Breast epithelium (tissue), 4 donors: ENCODE measurements at places on chromosomes 2 and 18. TPM values are rescaled to one million over a fixed set of nuclear protein-coding genes. Genes with fewer than 3 reads are reported as not detected.
A peak's percentile ranks its signal among the peaks of the same experiment; 100 is the strongest.

The TUBA3D gene
- total RNA-seq, result not detected

The LRRTM4 gene
- total RNA-seq, result not detected

The PPIG gene
- 50.1 TPM for total RNA-seq

DNA sequence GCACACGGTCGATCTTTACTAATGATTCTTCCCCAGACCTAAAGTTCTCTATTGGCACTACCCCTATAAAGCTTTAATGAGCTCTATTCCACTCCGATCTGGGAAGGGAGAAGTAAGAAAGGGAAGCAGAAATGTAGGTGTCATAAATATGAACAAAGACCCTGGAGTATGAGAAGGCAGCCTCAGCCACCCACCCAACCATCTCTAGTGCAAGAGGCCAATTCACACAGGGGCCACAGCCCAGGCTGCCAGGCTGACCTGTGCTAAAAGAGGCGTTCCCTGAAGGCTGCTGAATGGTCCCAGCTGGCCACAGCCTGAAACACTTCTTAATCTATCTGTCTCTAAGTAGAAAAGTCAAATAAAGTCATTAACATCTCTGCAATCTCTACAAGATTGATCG lies 60.1 kb upstream of the ACTR3 start:
- DNase-seq, result no peak

DNA sequence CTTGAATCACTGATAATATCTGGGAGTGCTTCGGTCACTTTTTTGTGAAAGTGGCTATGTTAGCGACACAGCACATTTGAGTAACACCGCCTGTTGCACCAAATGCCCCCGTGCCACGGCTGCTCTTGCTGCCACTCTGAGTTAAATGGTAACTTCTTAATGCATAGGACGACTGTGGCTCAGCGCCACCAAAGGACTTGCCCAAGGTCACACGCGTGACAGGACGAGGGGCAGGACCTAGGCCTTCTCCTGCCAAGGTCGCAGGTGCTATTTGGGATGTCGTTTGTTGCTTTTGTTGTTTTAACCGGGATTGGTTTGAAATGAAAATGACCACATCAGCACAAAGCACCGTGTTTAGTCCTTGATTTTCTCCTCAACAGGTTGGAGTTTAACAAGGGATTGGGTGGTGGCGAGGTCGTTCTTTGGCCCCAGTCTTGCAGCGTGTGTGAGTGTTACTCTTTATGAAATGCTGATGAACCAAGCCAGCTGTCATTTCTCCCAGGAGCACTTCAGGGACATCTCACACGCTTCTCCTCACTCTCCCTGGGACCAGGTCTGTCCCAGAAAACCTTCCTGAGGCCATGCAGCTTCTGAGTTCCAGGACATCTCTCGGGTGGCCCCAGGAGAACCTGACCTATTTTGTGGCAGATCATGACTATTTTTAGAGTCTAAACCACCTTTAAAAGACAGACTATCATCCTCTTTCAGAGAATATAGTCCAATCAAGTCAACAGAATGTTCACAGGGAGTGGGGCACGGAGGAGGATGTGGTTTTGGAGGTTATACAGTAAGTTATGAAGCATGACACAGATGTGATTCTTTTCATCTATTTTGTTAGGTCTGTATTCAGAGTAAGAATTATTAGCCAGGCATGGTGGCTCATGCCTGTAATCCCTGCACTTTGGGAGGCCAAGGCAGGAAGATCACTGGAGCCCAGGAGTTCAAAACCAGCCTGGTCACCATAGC lies 49.9 kb downstream of the MTCL1 start:
- DNase-seq, result no peak

The MRO gene
- 3.0 TPM for total RNA-seq

- DNase-seq, result no peak
These were observed 6.7 kb upstream of the RBM45 start for GRCh38 chr2:178105566-178105965.

DNA sequence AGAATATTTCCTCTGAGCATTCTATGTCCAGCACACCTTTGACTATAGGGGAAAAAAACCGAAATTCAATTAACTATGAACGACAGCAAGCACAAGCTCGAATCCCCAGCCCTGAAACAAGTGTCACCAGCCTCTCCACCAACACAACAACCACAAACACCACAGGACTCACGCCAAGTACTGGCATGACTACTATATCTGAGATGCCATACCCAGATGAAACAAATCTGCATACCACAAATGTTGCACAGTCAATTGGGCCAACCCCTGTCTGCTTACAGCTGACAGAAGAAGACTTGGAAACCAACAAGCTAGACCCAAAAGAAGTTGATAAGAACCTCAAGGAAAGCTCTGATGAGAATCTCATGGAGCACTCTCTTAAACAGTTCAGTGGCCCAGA lies 79.4 kb upstream of the FAM117B start:
- DNase-seq, result no peak

DNA sequence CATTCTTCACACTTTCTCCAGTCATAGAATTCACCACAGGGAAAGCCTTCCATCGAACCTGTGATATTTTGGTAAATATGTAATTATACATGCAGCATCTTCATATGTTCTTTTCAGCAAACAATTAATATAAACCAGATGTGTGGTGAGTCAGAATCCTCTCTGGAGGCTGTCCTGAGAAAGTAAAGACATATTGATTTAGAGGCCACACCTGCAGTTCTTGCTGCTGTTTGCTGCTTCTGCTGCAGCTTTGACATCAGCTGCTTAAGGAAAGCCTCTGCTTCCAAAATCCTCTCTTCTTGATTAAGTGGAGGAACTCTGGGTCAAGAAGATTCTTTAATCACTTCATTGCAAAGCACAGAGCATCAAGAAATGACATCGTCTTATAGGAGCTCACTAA lies 568.8 kb upstream of the ZEB2 start:
- DNase-seq, result no peak

- no peak for DNase-seq
These were observed 601.0 kb downstream of the SLC4A3 start for GRCh38 chr2:220228310-220229006.

DNA sequence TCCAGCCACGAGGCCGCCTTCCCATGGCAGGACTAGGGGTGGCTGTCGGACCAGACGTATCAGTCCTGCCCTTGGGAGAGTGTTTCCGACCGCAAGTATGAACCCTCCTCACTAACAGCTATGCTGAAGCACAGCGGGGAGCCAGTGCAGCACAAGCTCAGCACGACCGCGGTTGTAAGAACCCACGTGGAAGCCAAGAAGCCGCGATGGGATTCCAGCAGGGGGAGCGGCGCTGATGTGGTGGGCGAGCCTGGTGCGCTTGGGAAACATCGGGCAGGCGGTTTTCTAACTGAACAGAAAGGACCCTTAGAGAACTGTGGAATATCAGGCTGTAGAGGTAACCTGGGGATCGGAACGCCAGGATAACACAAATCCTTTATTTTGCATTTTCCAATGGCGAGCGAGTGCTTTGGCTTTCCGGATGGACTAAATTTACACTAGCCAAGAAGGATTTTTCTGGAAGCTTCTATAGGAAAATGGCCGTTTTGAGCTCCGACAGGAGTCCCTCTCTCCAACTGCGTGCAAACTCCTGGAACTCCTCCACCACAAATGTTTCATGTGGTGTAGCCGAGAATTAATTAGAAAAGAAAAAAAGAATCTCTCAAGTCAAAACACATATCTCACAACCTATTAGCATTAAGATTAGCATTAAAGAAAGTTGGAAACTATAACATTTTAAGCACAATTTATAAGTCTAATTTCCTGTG lies 132.0 kb upstream of the MYCN start:
- no peak for DNase-seq

The C2orf15 gene
- 1.6 TPM for total RNA-seq

DNA sequence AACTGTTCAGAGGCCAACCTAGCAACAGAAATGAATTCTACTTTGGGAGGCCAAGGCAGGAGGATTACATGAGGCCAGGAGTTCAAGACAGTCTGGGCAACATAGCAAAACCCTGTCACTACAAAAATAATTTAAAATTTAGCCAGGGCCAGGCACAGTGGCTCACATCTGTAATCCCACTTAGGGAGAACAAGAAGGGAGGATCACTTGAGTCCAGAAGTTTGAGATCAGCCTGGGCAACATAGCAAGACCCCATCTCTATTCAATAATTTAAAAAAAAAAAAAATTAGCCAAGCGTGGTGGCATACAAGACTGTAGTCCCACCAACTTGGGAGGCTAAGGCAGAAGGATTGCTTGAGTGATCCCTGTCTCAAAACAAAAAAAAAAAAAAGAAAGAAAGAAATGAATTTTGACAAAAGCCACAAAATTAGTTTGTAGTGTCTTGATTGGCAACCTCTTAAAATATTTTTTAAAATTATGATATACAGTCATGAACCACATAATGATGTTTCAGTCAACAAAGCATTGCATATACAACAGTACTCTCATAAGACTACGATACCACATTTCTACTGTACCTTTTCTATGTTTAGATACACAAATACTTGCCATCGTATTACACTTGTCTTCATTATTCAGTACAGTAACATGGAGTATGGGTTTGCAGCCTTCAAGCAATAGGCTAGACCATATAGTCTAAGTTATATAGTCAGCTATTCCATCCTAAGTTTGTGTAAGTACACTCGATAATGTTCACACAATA lies 130.7 kb downstream of the ZFP36L2 start:
- no peak for DNase-seq

DNA sequence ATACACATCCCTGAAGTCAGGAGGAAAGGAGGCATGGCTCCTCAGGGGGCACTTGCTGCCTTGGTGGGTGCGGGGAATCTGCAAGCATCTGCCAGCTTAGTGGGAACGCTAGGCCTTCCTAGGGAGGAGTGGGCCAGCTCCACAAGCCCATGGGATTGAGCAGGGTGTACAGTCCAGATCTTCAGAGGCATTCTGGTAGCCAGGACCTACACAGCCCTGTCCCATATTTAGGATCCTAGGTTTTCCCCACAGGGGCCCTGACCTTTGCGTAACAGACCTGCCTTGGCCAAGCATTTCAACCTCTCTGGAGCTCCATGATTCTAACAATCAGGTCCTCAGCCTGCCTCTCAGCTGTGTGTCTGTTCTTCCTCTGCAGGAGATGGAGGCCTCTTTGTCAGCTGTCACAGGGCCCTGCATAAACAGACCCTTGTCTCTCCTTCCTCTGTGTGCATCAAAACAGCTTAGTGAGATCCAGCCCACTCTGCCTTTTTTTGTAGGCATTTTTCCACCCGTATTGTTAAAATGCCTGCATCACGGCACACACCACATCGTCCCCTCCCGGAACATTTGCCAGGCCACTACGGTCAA lies 140.2 kb upstream of the NDUFV2 start:
- no peak for DNase-seq

The PRKAG3 gene
- total RNA-seq, result not detected

- no peak for DNase-seq
These were observed 59.2 kb downstream of the PIEZO2 start for GRCh38 chr18:11089931-11090715.

DNA sequence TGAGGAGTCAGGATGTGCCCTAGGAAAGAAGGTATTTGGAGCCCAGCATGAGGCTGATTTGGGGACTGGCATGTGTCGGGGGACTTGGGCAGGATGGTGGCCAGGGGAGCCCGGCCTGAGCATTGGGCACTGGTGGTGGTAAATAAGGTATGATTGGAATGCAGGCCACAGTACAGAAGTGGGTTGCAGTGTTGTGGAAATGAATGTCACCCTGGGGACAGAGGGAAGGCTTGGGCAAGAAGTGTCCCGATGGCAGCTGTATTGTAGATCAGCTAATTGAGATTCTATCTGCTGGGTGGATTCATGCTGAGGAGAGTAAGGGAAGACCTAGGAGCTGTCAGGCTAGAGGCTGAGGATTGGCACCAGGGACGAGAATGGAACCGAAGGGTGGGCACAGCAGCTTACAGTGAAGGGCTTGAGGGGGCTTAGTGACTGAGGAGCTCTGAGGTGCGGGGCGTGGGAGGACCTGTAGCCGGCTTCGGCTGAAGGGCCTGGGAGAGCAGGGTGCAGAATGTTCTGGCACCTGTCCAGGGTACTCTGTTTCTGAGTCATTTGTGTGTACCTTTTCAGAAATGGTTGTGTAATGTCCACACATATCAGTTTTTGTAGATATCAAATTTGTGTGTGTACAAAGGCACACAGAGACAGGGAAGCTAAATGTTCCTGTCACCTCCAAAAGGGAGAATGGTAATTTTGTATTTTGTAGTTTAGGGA lies 170.2 kb downstream of the PRKCE start:
- peak; percentile 85 for DNase-seq

DNA sequence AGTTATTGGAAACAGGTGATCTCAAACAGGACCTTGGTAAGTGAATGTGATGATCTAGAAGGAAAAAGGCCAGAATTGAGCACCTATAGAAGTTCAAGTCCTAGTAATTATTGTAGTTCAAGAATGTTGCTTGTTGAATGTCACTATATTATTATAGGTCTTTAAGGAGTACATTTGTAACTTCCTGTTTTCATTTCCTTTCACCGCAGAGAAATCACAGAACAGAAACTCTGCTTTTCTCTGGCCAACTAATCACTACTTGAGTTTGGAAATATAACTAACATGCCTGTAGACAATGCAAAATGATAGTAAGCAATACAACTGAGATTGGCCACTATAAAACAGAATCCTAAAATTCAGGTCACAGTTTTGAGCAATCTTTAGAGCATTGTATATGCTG lies 61.8 kb upstream of the EFEMP1 start:
- no peak for DNase-seq

GRCh38 chr18:63220903-63221302 lies 98.7 kb downstream of the BCL2 start:
- no peak for DNase-seq

The EFEMP1 gene
- total RNA-seq, result 273 TPM

DNA sequence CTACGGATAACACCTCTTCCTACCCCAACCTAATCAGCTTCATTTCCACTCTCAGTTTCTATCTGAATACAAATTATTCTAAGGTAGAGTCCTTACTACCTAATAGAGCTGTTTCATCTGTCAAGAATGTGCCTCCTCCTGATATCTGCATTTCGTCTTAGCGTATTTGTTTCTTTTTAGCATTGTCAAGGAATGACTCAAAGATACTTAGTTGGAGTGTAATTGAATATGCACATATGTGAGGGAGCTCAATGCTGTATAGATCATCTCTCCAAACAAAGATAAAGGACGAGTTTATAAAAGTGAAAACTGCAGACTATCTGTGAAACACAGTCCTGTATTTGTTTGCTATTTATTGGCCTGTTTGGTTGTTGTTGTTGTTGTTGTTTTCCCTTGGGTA lies 2059.4 kb upstream of the CELF4 start:
- DNase-seq, result no peak

- no peak for DNase-seq
These were observed 106.0 kb downstream of the SETBP1 start for GRCh38 chr18:44786688-44787087.

The AFF3 gene
- 8.2 TPM for total RNA-seq

- no peak for DNase-seq
These were observed 194.7 kb downstream of the RND3 start for GRCh38 chr2:150292807-150293206.

GRCh38 chr18:47716632-47717185 lies 213.8 kb downstream of the SMAD2 start:
- no peak for DNase-seq

DNA sequence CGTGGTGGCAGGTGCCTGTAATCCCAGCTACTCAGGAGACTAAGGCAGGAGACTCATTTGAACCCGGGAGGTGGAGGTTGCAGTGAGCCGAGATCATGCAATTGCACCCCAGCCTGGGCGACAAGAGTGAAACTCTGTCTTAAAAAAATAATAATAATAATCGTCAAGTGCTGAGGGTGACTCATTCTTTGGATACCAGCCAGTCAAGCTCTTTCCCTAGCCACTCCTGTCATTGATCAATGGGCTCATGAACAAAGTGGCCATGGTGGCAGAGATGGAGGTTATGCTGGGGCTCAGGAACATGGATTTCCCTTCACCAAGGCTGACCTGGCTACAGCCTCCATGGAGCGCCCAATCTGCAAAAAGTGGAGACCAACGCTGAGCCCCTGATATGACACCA lies 94.5 kb upstream of the HAAO start:
- DNase-seq, result peak; percentile 11

GRCh38 chr2:100125626-100126025 lies 16.8 kb downstream of the AFF3 start:
- DNase-seq, result no peak

The MC4R gene
- not detected for total RNA-seq
